Thymus (tissue), 14 donors: ENCODE measurements at places on chromosomes 11 and 22. TPM values are rescaled to one million over a fixed set of nuclear protein-coding genes. Genes with fewer than 3 reads are reported as not detected.

Gene DCDC1
- 0.28 TPM for total RNA-seq

DNA sequence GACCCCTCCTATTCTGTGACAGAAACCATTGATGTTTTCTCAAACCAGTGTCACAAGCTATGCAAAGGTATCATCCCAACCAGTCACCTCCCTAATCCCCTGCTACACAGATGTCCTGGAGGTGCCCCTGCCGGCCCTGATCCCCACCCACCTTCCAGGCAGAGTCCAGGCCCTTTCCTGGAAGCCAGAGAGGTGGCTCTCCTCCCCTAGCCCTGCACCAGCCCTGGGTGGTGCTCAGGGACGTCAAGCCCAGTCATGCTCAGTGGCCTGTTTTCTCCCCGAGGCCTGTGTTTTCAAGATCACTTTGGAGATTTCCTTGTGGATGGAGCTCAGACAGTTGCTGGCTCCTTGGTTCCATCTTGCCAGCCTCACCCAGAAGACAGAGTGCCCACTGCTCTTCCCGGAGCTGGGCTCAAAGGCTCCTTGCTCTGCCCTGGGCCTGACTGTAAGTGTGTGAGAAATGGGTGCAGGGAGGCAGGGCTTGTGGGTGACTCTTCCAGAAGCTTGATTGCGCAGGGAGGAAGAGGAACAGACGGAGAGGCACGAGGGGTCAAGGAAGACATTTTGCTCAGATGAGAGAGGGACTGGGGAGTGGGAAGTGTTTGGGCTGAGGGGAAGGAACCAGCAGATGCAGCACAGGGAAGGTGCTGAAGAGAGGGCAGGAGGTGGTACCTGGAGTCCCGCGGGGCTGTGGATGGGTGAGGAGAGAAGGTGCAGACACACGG lies 11.3 kb downstream of the P2RY6 start:
- no peak for DNase-seq

- no peak for DNase-seq
Observed at GRCh38 chr11:73752903-73753302, 8.0 kb downstream of the RAB6A start.

DNA sequence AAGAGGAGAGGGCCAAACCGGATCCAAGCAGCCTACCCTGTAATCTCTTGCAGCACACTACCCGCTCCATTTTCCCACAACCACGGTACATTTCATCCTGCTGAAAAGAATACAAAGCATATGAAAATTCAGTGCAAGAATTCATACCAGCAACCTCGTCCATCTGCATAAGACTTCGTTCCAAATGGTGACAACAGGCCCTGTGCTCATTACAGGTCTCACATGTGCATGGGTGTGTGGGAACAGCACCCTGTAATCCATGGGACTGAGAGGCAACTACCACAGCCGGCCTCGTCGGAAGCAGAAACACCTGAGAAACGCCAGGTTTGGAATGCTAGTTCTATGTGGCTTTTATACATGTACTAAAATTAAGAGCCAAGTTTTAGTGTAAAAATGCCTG lies 52.3 kb downstream of the LARGE1 start:
- no peak for DNase-seq

Gene MMP7
- 3.3 TPM for total RNA-seq

Gene TIRAP
- total RNA-seq, result 1.8 TPM

GRCh38 chr11:2377511-2378443 lies 667 bp downstream of the CD81 start:
- DNase-seq, result no peak

Gene DKK3
- 7.5 TPM for total RNA-seq
